ENCODE measurements at places on chromosomes 12 and 14.
A peak's percentile ranks its signal among the peaks of the same experiment; 100 is the strongest.

- DNase-seq, result no peak
These were observed 150.1 kb upstream of the LRIG3 start for GRCh38 chr12:59070322-59070933.

- no peak for DNase-seq
These were observed 102.6 kb upstream of the KRR1 start for GRCh38 chr12:75613981-75614380.

DNA sequence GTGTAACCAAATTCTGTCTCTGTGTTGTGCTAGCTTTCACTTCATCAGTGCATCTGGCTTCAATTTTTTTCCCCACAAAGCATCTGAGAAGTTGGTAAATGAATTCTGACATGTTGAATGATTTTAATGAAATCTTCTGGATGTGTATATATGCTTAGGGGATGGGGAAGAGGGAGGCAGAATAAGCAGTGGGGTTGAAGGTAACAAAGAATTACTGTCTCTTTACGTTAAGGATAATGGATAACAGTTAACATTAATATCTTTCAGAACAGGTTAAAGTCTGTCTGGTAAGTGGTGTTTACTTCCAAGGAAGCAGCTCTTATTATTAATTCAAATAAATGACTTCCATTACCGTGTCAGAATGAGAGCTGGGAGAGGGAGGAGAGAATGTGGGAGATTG is 261.7 kb downstream of the ERC1 start:
- DNase-seq, result no peak

GRCh38 chr14:90755661-90756304 is 60.4 kb downstream of the TTC7B start:
- DNase-seq, result no peak

DNA sequence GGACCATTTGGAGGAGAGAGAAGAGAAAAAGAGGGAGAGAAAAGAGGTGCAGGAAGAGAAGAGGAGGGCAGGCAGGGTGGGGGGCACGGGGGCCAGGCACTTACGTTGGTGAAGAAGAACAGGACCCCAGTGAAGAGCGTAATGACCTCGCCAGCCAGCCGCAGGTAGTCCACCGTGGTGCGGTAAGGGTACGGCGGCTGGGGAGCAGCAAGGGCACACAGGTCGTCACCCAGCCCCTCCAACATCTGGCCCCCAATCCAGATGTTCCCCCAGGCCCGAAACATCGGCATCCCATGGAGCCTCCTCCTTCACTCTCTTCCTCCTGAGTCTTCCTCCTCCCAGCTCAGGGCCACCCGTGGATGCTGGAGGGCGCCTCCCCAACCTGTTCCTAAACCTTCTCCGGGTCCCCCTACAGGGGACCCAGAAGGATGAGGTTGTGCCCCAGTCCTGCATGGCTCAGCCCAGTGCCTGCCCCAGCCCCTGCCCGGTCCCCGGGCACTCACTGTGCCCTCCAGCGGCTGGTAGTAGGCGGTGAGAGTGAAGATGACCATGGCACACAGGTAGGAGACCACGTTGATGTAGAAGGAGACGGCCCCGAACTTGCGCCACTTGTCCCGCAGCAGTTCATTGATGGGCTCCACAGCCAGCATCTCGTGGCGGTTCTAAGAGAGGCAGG is 39.2 kb downstream of the TRPV4 start:
- DNase-seq, result no peak

DNA sequence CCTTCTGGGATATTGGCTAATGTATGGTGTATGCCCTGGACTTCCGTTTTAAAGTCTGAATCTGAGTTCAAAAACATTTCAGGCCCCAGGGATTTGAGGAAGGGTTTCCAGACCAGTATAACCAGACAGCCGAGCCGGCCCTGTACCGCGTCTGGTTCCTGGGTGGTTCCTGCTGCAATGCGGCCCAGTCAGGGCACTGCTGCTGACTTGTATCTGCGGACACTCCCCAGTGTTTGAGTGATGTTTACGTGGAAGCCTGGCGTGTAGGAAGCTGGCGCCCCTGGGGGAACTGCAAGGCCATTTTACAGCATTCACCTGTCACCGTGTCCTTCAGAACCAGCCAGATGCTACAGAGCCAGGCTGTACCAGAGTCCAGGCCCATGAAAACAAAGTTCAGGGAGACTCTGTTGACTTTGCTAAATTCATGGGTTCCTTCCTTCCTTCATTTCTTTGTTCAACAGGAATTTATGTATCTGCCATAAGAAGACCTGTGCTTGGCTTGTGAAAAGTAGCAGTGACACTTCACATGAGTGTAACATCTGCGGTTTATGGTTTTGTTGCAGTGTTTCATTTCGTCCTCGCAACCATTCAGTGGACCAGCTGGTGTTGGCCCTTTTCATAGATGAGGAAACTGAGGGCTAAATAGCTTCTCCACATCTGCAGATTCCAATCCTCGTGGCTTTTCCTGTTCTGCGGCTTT is 16.8 kb downstream of the EML1 start:
- DNase-seq, result no peak

DNA sequence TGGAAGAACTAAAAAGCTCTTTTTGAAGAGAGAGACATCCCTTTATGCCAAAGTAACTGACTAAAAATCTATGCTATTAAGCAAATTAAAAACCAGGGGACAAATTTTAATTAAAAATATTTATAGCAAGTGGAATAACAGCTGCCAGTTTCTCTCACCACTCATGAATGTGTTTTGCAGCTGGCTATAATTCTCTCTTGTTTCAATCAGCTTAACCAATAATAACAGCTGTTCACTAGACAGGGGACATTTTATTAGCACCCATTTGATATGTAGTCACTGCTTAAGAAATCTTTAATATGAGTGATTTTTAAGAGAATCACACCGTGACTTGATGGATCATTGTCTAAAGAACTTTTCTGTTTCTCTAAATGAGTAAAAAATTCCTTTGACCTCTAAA is 34.2 kb upstream of the KRR1 start:
- DNase-seq, result no peak

GRCh38 chr12:52673713-52674432 is 6.3 kb downstream of the KRT1 start:
- no peak for DNase-seq

GRCh38 chr12:107493135-107493494 is 192.5 kb upstream of the PWP1 start:
- no peak for DNase-seq

DNA sequence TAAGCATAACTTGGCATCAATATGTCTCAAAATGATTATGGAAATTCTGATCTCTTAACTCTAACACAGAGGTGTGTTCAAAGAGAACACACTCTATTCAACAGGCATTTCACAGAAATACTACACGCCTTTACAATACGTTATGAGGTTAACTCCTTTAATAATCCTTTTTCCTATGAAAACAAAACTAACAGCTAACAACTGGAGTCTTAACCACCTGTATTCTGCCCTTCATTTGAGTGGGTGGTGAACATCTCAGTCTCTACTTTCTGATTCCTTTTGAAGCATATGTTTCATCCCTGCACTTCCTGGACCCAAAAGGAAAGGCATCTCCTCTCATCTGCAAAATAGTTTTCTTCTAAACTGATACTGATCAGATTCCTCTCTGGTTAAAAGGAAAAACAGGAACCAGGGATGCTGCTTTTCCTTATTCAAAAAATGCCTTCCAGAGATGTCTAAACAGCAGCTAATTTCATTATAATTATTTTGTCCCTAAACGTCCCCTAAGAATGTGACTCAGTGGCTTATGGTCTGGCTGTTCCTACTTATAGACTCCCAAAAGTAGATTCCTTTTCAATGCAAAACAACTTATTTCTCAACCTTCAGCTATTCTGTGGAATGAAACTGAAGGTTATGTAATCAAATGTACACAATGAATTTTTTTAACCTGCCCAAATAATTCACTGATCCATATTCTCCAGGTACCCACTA is 24.1 kb downstream of the ITPR2 start:
- no peak for DNase-seq

GRCh38 chr12:124036657-124037109 is 63.7 kb downstream of the ZNF664 start:
- DNase-seq, result no peak

DNA sequence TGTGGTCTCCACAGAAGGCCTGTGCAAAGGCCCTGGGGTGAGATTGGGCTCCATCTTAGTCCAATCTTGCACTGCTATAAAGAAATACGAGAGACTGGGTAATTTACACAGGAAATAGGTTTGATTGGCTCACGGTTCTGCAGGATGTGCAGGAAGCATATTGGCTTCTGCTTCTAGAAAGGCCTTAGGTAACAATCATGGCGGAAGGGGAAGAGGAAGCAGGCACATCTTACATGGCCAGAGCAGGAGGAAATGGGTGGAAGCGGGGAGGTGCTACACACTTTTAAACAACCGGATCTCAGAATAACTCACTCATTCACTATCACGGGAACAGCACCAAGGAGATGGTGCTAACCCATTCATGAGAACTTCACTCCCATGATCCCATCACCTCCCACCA is 55.4 kb downstream of the FAR2 start:
- no peak for DNase-seq

GRCh38 chr14:104136472-104137296 is 1.7 kb upstream of the KIF26A start:
- DNase-seq, result no peak

DNA sequence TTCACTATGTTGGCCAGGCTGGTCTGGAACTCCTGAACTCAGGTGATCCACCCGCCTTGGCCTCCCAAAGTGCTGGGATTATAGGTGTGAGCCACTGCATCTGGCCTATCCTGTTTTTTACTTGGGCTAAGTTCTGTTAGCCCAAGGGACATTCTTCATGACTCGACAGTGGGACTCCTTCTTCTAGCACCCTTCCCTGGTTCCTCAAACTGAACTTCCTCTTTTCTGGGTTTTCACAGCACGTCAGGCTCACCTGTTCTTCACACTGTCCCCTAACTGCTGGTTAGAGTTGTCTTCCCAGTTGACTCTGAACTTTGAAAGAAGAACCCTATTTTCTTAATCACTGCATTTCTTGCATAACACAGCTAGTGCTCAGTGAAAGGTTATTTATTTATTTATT is 22.5 kb downstream of the CABP1 start:
- DNase-seq, result no peak

DNA sequence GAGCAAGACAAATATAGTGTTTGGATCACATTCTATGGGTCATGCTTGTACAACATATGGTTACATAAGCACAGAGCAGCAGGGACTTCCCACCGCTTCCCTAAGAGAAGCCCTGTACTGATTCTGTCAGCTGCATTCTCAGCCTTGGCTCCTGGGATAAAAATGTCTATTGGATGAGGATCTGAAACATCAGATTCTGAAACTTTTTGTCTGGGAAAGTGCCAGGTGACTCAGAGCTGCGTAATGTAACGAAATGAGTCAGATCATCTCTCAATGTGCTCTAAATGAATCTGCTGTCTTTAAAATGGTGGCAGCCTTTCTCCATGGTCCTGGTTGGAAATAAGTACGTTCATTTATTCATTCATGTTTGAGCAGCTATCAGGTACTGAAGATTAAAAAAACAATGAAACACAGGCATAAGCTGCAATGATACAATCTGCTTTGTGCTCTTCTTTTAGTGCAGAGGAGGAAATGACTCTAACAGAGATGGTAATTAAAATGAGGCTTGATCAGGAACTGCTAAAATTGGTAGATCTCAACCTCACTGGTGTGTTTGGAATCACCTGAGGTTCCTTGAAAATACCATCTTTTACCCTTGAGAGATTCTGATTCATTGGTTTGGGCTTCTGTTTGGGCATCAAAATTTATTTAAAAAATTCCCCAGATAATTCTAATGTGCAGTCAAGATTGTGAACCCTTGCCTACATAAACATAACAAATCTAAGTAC is 99.1 kb upstream of the NAP1L1 start:
- DNase-seq, result peak; percentile 99

Measured in HS-27A (cell line).